ENCODE measurements at places on chromosomes 5 and 9.

- no peak for DNase-seq
Observed at GRCh38 chr9:95857124-95857523, 18.4 kb upstream of the ERCC6L2 start.

DNA sequence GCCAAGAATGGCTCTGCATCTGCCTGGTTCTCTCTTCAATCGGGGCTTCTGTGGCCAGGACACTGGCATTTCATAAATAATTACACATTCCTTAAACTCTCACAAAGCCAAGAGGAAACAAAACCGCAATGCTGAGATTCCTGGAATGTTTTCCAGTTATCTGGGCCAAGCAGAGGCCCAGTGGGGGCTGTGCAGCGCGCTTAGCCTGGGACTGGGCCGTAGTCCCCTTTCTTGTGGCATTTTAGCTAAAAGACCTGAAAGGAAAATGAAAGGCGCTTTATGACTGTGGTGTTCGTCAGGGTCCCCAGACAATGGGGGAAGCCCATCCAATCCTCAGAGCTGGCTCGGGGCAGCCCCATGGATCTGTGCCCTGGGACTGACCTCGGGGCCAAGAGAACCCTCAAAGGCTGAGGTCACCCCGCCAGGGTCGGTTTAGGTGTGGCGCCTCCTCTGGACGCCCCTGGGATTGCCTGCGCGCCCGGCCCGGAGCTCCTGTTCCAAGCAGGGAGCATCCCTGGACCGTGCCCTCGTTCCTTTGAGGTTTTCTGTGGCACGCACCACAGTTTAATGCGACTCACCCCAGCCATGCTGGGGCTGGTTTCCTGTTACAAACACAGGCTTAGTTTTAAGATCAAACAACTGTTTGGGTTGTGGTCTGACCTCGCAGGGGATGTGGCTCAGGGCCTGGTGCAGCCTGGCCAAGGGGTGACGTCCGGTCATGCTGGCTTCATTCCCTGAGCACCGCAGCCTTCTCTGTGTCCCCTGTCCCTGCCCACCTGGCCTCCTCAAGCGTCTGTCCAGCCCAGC lies 51.5 kb upstream of the NKD2 start:
- no peak for DNase-seq

DNA sequence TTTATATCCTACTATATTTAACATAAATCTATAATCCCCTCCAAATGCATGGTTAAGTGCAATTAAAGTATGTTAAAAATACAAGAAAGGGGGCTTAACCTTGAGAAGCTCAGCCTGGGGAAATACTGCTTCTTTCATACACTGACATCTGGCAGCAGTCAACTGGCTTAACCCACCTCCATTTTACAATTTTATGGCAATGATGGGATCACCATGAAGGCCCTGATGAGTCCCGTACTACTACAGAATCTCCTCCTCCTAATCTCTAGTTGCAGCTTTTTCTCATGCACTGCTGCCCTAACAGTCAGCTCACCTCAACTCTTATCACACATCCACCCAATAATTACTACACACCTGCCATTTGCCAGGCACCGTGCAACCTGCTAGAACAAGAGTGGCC lies 40.9 kb downstream of the ZNF608 start:
- no peak for DNase-seq

DNA sequence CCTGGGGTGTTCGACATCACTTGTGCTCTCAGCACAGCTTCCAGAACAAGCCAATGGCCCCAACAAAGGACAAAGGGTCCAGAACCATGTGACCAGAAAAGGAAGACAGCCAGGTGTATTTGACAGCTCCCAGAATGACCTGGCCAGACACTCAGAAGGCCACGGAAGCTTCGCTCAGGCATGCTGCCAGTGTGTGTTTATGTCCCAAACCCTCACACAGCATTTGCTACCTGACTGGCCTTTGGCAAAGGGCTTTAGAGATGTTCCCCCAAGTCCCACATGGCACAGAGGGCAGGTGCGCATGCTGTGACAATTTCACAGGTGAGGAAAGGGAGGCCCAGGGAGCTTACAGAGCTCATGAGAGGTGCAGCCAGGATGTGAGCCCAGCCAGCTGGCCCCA lies 39.5 kb downstream of the MED10 start:
- DNase-seq: no peak

- DNase-seq: no peak
Observed at GRCh38 chr5:150017226-150018005, 16.9 kb downstream of the HMGXB3 start.

DNA sequence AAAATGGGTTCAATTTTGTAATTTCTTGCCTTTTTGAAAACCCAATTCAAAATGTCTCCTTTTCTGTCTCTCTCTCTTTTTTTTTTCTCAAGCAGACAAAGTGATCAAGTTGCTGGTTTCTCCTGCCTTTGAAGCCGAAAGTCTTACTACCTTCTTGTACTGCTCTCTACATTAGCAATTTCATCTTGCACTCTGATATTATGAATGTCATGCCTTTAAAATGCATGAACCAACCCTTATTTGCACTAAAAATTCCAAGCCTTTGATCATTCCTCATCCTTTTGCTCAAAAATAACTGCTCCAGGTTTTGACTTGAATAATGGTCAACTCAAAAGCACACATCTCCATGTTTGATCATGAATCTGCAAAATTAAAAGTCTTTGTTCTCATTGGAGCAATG lies 125.2 kb downstream of the CETN3 start:
- no peak for DNase-seq

DNA sequence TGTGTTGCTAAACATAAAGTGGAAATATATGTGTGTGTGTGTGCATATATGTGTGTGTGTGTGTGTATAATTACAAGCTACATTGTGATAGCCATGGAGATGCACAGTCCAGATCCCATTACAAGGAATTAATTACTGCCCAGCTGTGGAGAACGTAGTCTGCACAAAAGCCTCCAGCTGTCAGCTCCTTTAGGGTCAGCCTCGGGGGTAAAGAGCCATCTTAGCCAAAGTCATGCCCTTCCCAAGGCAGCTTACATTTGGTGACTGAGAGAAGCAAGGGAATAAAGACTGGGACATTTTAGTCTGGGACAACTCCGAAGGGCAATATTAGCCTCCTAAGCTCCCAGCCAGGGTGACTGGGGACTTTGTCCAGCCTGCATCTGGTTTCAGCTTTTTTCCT lies 21.9 kb upstream of the FOCAD start:
- DNase-seq: no peak

DNA sequence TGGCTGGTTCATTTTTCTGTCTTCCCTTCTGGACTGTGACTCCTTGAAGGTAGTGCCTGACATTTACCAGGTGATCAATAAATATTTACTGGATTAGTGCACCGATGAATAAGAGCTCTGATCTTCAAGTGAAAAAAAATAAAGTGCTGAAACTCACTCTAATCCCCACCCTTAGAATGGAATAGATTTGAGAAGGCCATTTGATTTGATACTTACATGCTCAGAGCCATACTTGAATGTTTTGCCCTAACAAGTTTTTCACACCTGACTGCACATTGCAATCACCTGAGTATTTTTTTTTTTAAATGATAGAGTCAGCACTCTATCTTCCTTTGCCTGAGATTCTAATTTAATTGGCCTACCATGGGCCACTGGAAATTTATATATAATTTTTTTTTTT lies 105.7 kb downstream of the LRRC70 start:
- DNase-seq: no peak

GRCh38 chr5:156893517-156893916 lies 43.4 kb downstream of the PPP1R2B start:
- no peak for DNase-seq

DNA sequence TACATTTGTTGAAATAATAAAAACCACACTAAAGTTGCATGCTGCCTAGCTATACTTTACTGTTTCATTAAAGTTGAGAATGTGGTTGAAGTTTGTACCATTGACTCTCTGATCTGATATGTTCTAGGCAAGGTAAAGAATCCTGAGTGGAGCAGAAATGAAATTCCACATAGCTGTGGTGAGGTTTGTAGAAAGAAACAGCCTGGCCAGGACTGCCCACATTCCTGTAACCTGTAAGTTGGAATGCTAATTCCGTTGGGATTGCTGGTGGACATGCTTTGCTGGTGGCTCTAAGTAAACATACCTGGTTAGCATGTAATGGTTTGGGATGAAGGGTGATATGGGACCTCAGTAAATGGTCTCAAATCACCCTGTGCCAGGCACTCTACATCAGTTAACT lies 16.8 kb downstream of the NFX1 start:
- DNase-seq: no peak

DNA sequence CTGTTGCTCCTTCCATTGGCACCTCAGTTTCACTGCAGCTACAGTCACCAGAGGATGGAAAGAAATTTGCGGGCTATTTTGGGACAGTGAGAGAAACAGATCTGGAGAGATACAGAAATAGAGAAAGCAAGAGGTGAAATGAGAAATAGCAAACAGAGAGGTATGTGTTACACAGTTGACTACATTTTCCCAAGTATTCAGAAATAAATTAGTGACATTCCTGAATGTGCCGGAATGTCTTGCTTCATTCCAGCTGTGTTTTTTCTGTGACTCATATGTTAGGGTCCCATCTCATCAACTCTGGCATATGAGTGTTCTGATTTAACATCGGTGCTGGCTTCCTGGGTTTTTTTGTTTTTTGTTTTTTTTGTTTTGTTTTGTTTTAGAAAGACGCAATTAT lies 63.8 kb upstream of the ZNF462 start:
- no peak for DNase-seq

GRCh38 chr5:132396589-132397031 lies 27.1 kb downstream of the SLC22A5 start:
- no peak for DNase-seq

DNA sequence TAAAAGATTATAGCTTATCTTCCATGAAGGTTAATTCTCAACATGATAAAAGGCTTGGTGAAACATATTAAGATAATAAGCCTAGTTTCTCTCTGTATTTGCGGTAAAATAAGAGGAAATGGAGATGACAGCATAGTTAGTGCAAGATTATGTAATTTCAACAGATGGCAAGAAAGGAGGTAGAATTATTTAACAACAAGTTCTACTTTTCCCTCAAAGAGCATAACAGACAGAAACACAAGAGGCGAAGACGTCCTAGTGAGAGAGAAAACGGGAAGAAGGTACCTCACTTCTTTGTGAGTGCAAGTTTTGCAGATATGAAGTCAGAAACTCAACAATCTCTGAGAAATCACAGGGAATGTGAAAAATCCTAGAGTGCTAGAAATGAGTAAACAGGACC lies 144.8 kb upstream of the ADCY2 start:
- DNase-seq: no peak

DNA sequence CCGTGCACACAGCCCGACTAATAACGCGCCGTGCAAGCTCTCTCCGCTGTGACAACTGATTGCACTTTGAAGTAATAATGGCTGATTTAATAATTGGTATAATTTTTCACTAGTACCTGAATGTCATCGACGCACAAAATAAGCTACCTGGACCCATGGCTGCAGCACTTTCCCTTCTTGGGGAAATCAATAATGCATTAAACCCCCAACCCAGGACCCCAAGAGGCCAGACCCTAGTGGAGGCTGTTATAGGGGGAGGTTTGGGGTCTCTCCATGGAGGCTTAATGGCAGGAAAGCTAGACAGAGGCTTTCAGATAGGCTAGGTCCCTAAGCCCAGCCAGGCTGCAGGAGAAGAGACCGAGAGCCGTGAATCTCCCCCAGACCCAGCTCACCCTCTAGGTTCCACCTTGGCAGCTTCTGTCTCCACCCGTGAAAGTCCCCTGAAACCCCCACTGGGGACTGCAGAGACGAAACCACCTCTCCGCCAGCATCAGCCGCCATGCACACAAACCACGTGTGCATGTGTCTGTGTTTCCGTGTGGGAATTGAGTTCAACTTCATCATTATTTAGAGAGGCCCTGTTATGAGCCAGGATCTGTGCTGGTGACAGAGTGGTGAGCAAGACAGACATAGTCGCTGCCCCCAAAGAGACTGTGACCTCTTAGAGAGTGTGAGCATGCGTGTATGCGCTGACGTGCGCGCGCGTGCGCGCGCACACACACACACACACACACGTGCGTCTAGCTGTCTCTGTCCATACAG lies 168.6 kb upstream of the MVB12B start:
- no peak for DNase-seq

DNA sequence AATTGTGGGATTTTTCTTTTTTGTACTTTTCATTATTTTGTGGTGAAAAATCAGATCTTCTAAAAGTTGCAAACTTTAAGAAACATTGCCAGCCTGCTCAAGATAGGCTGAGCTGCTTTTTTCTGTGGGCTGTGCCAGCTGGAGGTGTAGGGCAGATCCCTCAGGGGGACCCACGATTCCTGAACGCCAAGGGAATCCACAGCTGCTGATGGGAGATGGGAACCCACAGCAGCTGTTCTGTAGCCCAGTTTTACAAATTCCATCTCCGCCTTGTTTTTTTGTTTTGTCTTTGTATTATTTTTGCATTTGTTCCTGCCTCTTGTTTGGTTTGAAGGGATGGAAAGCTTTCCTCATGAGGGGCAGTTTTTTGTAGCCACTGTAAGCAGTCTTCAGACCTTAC lies 91.0 kb downstream of the WWC1 start:
- DNase-seq: no peak

DNA sequence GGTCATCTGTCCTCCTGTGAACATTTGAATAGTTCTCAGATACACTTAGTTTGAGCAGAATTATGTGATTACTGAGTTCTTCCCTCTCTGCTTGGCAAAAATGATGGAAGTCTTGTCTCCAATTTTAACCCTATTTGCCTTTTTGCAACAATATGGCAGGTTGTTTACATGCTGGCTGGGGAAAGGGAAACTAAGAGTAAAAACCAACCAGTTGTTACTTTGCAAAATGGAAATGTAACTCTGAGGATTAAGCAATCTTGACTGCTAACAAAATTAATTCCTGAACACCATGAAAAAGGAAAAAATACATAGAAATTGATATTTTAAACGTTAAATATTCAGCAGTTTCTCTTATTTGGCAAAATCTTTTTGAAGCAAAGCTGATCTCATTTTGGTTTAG lies 11.1 kb downstream of the SIT1 start:
- DNase-seq: no peak

DNA sequence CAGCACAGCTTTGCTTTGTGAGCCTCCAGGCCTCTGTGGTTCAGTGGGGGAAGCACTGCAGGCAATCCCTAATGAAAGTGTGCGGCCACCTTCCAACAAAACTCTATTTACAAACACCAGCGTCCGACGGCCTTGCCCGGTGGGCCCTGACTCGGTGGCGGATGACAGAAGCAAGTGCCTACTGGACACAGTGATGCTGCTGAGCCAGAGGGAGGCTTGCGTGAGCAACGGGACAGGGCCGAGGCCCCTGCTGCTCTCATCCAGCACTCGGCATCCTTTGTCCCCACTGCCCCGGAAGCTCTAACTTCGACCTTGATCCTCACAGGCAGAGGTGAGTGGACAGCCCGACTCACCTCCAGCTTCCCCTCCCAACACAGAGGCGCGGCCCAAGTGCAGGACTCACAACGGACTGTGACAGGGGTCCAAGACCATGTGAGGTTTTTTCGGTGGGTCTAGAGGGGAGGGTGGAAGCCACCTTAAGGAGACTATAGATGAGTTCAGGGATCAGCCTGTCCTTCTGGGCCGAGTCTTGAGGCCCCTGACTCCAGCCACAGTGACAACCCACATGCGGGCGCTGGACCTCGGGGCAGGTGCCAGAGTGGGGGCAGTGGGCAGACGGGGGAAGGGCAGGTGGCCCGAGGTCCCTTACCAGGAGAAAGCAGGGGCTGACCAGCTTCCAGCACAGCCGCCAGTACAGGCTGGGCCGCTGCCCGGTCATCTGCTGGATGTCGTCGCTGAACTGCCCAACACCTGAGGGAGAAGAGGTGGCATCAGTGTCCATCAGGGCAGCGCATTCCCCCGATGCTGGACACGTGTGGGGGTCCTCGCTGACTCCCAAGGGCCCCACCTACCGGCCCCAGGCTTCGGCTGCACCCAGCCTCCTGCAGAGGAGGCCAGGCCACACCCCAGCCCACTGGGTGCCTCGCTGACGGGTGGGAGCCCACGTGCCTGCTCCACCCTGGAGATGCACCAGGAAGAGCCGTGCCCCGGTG lies 39.4 kb downstream of the SLC6A3 start:
- DNase-seq: no peak

All from forelimb muscle (tissue), 1 donor.